ENCODE measurements at places on chromosomes 7 and 10. TPM values are rescaled to one million over a fixed set of nuclear protein-coding genes. Genes with fewer than 3 reads are reported as not detected.

GRCh38 chr7:47145186-47145725 is 436.7 kb downstream of the TNS3 start:
- peaks cover 11% of the 10 kb centered on the region for H3K4me1 ChIP-seq
- H3K27me3 ChIP-seq = no peaks in the 10 kb centered on the region
- no peak for DNase-seq
- no peaks in the 10 kb centered on the region for H3K36me3 ChIP-seq

UPK3B gene
- total RNA-seq = 16.8 TPM

- H3K27me3 ChIP-seq = no peaks in the 10 kb centered on the region
- H3K27ac ChIP-seq = no peak overlapping the region
- H3K4me3 ChIP-seq = no peak overlapping the region
Measured at GRCh38 chr7:133830081-133830480, 297.1 kb upstream of the LRGUK start.

DNA sequence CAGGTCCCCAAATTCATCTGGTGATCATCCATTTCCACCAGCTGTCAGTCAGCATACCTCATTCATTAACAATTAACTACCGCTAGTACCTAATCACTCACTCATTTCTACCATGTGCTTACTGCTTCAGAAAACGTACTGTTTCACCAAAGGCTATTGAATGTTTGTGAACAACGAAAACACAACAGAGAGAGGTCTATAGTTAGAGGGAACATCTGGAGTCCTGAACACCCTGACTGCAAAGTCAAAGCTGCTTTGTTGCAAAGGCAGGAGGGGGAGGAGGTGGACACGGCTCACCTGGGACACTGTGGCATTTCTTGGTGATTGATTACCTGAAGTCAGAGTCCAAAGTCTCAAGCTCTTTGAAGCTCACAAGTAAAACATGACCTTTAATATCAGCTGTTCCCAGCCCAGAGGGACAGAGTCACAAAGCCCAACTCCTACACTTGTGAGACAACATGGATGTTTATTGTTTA is 342.3 kb upstream of the ADARB2 start:
- DNase-seq = peak; percentile 70
- H3K27ac ChIP-seq = peak overlapping the region; percentile 90
- no peaks in the 10 kb centered on the region for H3K36me3 ChIP-seq
- peaks cover 9% of the 10 kb centered on the region for H3K4me1 ChIP-seq
- H3K4me3 ChIP-seq = no peak overlapping the region

DNA sequence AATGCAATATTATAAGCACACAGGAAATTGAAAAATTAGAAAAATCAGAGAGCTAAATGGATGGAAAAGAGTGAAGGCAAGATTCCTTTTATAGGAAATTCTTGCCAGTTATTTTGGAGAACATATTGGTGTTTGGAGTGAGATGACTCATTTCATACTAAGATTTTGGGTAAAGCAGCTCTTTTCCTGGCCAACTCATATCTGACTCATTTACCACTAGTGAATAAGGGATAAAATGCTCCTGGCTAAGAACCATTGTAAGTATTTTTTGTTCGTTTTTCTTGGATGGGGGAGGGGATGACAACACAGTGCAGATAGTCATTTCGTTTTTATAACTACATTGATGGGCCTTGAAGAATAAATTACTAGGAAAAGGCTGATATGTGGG is 139.3 kb downstream of the TWIST1 start:
- no peaks in the 10 kb centered on the region for H3K4me1 ChIP-seq
- no peak overlapping the region for H3K27ac ChIP-seq
- no peaks in the 10 kb centered on the region for H3K27me3 ChIP-seq
- H3K4me3 ChIP-seq = no peak overlapping the region
- H3K36me3 ChIP-seq = no peaks in the 10 kb centered on the region

DNA sequence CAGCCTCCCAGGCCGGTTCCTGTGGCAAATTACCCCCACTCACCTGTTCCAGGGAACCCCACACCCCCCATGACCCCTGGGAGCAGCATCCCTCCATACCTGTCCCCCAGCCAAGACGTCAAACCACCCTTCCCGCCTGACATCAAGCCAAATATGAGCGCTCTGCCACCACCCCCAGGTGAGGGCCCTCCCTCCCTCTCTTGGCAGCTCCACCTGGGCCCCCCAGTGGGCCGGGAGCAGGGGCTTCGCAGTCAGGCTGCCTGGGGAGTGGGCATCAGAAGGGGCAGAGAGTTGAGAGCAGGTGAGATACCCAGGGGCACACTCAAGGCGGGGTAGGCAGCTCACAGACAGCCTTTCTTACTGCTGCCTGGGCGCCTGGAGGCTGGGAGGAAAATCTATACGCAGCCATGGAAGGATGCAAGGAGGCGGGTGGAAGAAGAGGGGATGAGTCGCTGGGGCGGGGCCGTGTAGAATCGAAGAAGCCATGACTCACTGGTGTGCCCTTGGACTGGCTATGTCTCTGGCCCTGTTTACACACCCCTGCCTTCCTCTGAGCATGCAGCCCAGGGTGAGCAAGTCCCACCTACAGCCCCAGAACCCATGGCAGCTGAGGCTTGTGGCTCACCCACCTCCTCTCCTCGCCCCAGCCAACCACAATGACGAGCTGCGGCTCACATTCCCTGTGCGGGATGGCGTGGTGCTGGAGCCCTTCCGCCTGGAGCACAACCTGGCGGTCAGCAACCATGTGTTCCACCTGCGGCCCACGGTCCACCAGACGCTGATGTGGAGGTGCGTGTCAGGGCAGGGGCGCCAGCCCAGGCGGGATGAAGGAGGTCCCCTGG is 48.6 kb upstream of the PPIF start:
- no peaks in the 10 kb centered on the region for H3K36me3 ChIP-seq
- DNase-seq = peak; percentile 85
- H3K27ac ChIP-seq = peak overlapping the region; percentile 69
- peaks cover 6% of the 10 kb centered on the region for H3K4me1 ChIP-seq
- no peak overlapping the region for H3K4me3 ChIP-seq
- no peaks in the 10 kb centered on the region for H3K27me3 ChIP-seq

DPCD gene
- total RNA-seq = 27.9 TPM

GRCh38 chr10:114603303-114603702 is 54.8 kb downstream of the ABLIM1 start:
- H3K27me3 ChIP-seq = no peaks in the 10 kb centered on the region
- H3K4me3 ChIP-seq = no peak overlapping the region
- peak overlapping the region; percentile 58 for H3K27ac ChIP-seq
- peak; percentile 30 for DNase-seq

DNA sequence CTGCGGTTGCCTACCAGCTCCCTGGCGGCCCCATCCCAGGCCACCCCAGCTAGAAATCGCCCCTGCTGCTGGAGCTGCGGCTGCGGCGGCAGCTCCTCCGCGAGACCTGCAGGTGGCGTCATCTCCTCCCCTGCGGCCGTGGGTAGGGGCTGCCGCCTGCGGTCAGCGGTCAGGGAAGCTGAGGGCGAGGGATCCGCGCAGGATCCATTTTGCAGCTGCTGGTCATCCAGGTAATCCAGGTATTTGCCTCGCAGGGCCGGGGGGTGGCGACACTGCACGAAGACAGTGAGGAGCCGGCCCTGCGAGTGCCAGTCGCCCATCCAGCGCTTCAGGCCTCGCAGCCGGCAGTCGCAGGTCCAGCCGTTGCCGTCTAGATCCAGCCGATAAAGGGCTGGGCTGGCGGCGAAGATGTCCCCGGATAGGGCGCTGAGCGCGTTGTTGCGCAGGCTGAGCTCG is 1.5 kb downstream of the TRIL start:
- peak; percentile 80 for DNase-seq
- H3K27me3 ChIP-seq = peaks cover 38% of the 10 kb centered on the region
- peaks cover 33% of the 10 kb centered on the region for H3K4me1 ChIP-seq
- H3K27ac ChIP-seq = no peak overlapping the region
- peak overlapping the region; percentile 52 for H3K4me3 ChIP-seq

DNA sequence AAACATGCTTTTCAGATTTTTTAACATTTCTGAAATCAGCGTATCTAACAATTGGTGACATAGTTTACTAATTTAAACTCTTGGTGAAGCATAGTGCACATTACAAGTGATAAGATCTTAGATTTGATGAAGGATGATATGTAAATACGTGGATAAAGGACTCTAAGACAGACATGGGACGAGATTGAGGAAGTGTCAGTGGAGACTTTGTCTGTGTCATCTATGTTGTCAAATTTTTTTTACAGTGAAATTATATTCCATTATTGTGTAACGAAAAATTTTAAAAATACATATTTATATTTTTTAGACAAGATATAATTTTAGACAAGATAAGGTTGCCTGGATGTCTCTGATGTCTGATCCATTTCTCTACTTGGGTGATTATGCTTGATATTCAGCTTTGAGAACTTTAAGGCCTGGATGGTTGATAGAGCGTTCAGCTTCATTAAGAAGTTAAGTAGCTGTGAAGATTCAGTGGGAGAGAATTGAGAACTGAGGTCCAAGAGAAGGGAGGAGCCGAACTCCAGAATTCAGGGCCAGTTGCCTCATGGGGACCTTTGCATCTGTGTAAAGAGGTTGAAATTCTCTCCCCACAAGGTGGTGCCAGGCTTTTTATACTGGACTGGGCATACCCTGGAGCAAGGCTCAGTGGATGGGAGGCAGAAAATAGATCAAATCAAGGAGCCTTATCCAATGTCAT is 62.7 kb downstream of the KAT6B start:
- no peaks in the 10 kb centered on the region for H3K27me3 ChIP-seq
- H3K36me3 ChIP-seq = no peaks in the 10 kb centered on the region
- no peak overlapping the region for H3K27ac ChIP-seq
- no peak overlapping the region for H3K4me3 ChIP-seq
- no peaks in the 10 kb centered on the region for H3K4me1 ChIP-seq

- H3K36me3 ChIP-seq = no peaks in the 10 kb centered on the region
- no peak overlapping the region for H3K4me3 ChIP-seq
- peak overlapping the region; percentile 36 for H3K27ac ChIP-seq
- no peaks in the 10 kb centered on the region for H3K27me3 ChIP-seq
- peak; percentile 18 for DNase-seq
- peaks cover 9% of the 10 kb centered on the region for H3K4me1 ChIP-seq
Measured at GRCh38 chr7:20064974-20065862, 152.0 kb downstream of the MACC1 start.
